Choroid plexus epithelial cell (primary cell): ENCODE measurements at places on chromosomes 6 and 20.
A peak's percentile ranks its signal among the peaks of the same experiment; 100 is the strongest.

GRCh38 chr6:106724337-106724736 is 95.0 kb downstream of the QRSL1 start:
- no peak for DNase-seq

- DNase-seq, result no peak
Observed at GRCh38 chr6:162670345-162670744, 57.2 kb downstream of the PRKN start.

- no peak for DNase-seq
Observed at GRCh38 chr20:47041396-47041899, 146.8 kb downstream of the EYA2 start.

GRCh38 chr6:35448191-35448590 is 3.9 kb upstream of the FANCE start:
- no peak for DNase-seq

DNA sequence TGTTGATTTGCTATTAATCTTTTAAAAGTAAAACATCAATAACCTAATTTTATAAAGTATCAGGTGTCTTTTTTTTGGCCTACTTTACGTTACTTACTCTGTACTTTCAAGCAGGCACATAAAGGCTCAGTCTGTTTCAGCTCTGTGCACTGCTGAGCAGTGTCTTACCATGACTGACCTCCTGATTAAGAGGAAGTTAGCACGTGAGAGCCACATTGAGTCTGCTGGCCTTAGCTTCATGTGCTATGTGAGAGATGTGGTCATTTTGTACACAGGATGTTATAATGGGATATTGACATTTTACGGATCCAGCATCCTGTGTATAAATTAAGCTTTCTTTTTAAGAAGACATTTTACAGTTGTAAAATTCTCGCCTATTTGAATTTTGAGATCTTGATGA is 31.9 kb downstream of the ARID1B start:
- DNase-seq, result peak; percentile 84

DNA sequence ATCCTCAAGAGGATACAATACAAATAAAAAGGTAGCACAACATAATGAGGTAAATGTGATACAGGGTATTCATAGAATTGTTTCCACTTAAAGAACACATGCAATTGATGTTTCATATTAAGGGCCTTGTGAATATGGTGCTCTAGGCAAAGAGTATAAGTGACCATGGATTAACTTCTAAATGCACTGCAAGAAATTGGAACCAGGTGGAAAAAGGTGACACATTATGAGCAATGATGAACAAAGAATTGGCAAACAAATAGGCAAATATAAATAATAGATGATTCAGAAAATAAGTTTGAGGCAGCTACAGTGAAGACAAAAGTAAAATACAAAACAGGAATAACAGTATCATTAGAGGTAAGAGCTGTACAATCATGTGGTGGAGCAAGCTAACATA is 192.0 kb downstream of the GRIK2 start:
- no peak for DNase-seq

DNA sequence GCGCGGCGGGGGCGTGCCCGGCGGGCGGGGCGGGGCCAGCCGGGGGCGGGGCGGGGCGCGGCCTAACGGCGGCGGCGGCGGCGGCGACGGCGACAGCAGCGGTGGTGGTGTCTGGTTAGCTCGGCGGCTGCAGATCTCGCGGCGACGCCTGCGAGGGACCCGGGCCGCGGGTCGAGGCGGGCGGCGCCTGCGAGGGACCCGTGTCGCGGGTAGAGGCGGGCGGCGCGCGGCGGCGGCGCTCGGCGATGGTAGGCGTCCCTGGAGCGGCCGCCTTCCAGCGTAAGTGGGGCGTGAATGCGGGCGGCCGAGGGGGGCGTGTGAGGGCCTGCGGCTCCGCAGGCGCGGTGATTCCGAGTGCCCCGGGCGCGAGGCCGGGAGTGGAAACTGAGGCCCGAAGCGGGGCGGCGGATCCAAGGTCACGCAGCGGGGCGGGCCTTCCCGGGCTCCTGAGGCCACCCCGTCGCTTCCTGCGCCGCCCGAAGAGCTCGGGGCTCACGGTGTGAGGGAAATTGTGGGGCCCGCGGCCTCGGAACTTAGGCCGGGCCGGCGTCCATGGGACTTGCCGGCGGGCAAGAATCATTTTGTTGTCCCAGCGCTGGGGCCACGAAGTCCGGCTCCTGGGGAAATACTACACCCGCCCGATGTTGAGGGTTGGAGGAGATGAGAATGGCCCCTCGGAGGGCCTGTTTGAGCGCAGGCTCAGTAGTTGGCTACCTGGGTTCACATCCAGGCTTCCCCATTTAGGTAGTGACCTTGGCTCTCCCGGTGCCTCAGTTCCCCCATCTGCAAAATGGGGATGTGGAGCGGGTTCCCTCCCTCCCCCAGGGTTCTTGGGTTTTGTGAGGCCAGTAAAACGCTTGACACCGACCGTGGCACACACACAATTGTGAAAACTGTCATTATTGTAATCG is at the start of gene CBFA2T2:
Gene CBFA2T2, plus strand, starts transcription at position 74 of the 911 bp plus-strand sequence. Its CDS starts 172 bp downstream, at position 246.
- DNase-seq, result peak; percentile 70
